ENCODE measurements at places on chromosomes 16 and 17.

- no peak for DNase-seq
Observed at GRCh38 chr17:6392609-6393350, 42.1 kb downstream of the AIPL1 start.

DNA sequence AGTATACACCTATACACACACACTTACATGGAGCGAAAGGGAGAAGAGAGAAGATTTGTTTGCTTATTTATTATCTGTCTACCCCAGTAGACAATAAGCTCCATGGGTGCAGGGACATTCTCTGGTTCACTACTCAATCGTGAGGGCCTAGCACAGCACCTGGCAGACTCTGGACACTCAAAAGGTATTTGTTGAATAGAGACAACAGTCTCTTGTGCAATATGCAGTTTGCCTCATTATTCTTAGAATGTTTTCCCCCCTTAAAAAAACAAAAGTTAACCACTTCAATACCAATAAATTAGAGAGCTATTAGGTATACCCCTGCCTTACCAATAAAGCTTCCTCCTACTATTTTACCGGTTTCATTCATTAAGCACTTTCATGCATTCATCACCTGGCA is 2.0 kb downstream of the AKAP10 start:
- no peak for DNase-seq

- no peak for DNase-seq
Observed at GRCh38 chr17:78996781-78997201, 12.8 kb downstream of the CANT1 start.

- no peak for DNase-seq
Observed at GRCh38 chr16:74661064-74661463, 5.6 kb downstream of the RFWD3 start.

DNA sequence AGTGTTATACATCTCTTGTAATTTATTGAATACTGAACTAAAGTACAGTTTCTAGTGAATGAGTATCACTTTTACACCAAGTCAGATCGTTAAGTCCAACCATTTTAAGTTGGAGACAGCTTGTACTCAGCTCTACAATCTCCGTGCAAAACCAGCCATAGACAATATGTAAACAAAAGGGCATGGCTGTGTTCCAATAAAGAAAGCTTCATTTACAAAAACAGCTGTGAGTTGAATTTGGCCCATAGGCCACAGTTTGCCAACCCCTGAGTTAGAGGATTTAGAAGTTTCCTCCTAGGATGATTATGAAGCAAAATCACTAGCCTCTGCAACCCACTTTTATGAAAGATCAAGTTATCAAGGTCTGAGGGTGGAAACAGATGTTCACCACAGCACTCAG is 105.7 kb upstream of the RCVRN start:
- no peak for DNase-seq

DNA sequence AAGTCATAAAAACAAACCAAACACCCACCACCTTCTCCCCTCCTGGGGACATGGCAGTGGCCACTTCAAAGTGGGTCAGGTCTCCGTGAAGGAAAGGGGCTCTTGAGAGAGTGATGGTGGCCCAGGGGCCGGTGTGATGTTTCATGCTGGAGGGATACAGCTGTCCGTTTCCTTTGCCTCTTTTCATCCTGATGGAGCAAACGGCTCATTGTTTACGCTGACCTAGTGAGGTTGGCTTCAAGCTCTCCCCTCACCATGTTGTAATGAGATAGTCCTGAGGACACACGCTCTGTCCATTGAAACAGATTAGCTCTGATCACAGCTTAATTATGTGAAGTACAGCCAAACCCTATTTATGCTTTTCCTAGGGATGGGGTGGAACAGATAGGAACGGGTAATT is 34.2 kb downstream of the CDH13 start:
- no peak for DNase-seq

DNA sequence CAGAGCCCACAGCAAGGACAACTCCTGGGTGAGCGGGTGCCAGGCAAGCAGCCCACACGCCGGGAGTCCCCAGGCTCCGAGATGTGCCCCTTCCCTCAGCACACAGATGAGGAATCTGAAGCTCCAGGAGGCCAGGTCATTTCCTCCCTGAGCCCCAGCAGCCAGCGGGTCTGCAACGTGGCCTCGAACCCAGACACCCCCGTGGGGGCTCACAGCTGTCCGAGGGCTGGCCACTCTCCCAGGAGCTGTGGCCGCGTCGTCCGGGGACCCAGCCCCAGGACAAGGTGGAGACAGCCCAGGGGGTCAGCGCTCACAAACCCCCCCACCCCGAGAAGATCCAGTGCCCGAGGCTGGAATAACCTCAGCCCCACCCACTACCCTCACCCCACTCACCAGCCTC is 17.4 kb upstream of the C1QTNF8 start:
- no peak for DNase-seq

GRCh38 chr17:63698381-63698885 is 1.5 kb downstream of the LIMD2 start:
- no peak for DNase-seq

DNA sequence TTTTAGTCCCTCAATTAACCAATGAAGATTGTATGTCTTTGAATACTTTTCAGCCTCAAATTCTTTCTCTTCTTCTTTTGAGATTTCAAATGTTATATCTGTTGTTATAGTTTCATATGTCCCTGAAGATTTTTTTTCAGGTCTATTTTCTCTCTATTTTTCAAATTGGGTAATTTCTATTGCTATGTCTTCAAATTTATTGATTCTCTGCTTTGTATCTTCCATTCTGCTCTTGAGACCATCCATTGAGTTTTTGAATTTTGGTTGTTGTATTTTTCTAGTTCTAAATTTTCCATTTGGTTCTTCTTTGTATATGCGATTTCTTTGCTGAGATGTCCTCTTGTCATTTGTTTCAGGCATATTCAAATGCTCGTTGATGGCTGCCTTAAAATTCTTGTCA is 26.7 kb downstream of the MAP2K6 start:
- no peak for DNase-seq

- peak; percentile 94 for DNase-seq
Observed at GRCh38 chr16:81319221-81319912, 4.6 kb downstream of the GAN start.

GRCh38 chr16:84332975-84333684 is 35.2 kb upstream of the ATP2C2 start:
- DNase-seq: no peak

DNA sequence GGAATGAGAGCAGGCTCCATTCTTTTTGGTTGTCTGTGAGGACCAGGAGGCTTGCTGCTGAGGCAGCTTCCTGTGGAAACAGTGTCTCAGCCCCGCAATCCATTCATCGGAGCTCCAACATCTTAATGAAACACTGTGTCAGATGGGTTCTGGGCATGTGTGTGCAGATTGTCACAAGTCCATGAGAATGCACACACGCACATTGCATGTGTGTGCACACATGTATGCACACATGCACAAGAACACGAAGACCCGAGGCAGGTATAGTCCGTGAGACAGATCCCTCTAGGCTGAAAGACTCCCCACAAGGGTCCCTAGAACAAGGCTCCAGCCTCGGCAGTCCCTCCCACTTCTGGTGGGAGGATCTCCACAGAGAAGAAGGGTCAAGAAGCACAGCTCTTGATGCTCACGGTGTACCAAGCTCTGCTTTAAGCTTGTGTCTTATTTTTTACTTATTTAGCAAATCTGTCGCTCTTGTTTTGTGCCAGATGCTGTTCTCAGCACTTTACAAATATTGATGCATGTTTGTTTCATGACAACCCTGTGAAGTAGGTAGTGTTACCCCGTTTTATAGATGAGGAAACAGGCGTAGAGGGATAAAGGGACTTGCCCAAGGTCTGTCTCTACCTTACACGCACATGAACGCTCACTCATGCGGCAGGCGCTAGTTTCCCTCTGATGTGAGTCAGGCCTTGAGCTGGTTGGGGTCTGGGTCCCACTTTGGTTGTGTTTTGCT is 213.1 kb downstream of the SEC14L1 start:
- no peak for DNase-seq

- no peak for DNase-seq
Observed at GRCh38 chr16:11355862-11356261, 10.6 kb downstream of the RMI2 start.

GRCh38 chr17:8087075-8087951 is at the start of gene ALOX12B:
TSS of gene ALOX12B (minus strand) at chr17:8087716. CDS start at chr17:8087442, 274 bp downstream.
- DNase-seq: no peak

DNA sequence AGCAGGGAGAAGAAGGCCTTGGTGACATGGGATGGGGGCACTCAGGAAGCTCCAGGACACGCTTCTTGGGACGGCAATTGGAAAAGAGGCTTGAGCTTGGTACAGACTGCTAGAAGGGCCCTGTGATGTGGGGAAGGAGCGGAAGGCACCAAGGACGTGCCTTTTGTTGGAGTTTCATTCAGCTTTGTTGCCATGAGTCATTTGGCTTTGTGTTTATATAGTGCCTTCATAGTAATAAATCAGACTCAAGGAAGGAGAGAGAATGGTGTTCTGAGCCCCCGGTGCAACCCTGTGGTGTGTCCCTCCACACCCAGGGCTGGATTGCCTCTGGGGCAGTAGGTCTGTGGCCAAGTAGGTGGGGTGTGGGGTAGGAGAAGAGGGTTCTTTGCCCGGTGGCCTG is 7.4 kb upstream of the TBX4 start:
- peak; percentile 72 for DNase-seq

DNA sequence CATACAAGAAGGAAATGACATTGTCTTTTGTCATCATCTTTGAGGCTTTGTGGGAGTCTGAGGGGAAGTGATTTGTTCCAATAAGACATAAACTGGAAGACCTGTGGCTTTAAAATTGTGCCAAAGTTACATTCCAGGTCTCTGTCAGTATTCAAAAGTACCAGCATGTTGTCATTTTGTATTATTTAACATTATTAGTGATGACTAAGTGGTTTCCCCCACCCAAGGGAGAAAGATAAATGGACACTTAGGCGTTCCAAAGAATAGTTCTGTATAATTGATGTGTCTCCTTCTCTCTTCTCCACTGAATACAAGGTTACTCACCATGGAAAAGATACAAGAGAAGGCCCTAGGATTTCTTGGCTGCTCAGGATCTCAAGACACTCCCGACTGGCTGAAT is 3.8 kb downstream of the CFAP97D1 start:
- DNase-seq: peak; percentile 51

DNA sequence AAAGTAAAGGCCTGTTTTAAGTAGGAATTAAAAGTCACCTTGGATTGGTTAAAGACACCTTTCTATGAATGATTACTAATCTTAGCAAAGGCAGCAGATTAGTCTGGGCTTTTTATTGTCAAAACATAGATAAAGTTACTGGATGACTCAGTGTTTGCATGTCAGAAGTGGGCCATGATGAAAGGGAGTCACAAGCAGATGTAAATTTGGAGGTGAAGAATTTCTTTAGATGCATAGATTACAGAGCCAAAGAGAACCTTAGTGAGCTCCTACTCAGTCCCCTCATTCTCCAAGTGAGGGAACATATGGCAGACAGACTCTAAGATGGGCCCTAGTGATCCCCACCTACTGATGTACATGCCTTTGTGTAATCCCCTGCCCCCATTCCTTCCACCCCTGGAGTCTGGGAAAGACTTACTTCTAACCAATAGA is 124.5 kb downstream of the HS3ST3A1 start:
- DNase-seq: peak; percentile 83

DNA sequence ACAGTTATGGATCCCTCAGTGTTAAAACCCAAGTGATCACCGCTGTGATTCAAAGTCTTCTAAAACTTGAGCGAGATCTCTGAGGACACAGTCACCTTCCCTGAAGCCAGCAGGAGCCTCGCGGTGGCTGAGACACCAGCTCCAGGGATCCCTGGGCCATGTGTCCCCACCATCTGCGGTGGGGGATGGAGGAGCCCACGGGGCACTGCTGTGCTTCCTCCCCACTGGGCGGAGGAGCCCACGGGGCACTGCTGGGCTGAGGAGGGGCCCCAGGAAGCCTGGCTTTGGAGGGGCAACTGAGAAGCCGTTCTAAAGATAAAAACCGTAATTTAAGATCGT is 65.7 kb upstream of the METRNL start:
- no peak for DNase-seq

- DNase-seq: no peak
Observed at GRCh38 chr16:11127610-11128195, 128.3 kb downstream of the SOCS1 start.

GRCh38 chr16:53518550-53519416 is 15.8 kb upstream of the AKTIP start:
- DNase-seq: peak; percentile 87

DNA sequence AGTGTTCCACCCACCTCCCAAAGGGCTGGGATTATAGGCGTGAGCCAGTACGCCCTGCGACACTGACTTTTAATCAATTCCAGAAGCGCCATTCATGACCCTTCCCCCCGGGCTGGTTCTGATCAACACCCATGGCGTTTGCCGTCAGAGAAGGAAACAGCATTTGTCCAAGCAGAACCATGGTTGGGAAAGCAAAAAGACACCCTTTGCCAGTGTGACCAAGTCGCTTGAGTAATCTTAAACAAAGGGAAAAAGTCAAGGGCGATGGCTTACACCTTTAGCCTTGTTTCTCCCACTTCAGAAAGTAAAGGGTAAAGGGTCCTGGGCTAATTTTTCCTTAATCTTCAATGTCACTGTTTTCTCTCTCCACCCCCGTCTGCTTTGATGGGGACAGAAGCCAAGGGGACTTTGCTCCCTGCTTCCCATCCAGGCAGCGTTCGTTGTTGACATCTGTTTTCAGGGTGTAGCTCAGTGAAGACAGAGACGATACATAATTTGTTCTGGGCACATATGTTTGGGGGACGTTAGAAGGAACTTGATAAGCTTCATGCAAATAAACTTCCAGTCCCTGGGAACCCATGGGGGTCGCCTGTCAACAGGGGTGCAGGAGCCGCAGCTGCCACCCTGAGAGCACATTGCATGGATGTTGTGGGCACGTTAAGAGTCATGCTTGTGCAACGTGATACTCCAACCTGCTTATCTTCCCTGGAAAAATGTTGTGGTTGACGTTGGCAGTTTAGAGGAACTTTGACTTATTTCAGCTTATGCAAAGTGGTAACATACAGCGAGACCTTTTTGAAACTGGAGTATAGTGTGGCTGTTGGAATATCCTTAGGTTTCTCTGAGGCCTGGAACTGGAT is 50.6 kb upstream of the TANGO6 start:
- DNase-seq: peak; percentile 97

DNA sequence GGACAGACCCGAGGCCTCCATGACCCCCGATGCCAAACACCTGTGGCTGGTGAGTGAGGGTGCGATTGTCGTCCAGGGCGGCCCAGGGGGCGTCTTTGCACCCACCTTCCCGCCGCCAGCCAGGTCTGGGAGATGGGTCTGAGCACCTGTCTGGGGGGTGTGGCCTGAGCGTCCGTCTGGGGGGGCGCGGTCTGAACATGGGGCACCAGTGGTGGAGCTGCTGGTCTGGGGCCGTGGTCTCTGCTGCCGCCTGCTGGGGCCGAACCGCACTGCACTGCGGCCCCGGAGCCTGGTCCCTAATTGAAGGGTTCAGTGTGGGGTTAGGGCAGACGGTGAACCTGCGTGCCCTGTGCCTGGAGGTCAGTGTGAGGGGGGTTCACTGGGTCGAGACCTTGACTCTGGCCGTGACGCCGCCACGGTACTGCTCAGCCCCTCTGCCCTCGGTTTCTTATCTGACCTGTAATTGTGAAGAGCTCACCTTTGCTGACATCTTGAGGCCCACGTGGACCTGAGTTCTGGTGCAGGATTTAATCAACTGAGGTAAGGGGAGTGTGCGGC is 12.6 kb upstream of the TCF25 start:
- peak; percentile 11 for DNase-seq

- no peak for DNase-seq
Observed at GRCh38 chr17:45277992-45278391, 16.1 kb upstream of the SPATA32 start.

- no peak for DNase-seq
Observed at GRCh38 chr17:40610359-40610758, 37.3 kb downstream of the SMARCE1 start.
